ENCODE measurements at places on chromosomes 2 and 18.

GRCh38 chr2:201969241-201969937 is 64.3 kb upstream of the FZD7 start:
- DNase-seq: no peak

- no peak for DNase-seq
Observed at GRCh38 chr2:12959935-12960334, 243.2 kb downstream of the TRIB2 start.

GRCh38 chr2:27965841-27966240 is 75.3 kb downstream of the BABAM2 start:
- DNase-seq: no peak

GRCh38 chr18:27073404-27073830 is 111.7 kb downstream of the CHST9 start:
- no peak for DNase-seq

GRCh38 chr2:851680-852079 is 99.0 kb upstream of the SNTG2 start:
- DNase-seq: no peak

DNA sequence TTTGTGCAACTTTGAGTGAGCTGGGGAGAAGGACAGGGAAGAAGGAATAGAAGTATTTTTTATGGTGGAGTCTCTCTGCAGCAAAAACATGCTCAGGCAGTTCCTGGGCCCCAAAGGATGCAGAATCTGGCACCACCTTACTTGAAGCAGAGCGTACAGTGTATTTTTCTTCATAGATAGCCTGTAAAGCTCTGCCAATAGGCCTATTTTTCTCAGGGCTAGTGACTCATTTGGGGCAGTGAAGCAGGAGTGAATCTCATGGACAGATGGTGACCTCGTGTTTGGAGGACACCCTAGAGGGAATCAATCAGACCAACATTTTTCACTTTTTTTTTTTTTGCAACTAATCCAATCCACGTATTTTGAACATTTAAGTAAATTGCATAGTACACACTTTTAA is 268.1 kb upstream of the CXCR4 start:
- no peak for DNase-seq

All from NCI-H526 treated with DMSO at 0.1 percent for 48 hours (cell line).